ENCODE measurements at places on chromosomes 12 and 14.

GRCh38 chr14:104596451-104596918, 8.1 kb downstream of the TMEM179 start:
- no peak for DNase-seq

DNA sequence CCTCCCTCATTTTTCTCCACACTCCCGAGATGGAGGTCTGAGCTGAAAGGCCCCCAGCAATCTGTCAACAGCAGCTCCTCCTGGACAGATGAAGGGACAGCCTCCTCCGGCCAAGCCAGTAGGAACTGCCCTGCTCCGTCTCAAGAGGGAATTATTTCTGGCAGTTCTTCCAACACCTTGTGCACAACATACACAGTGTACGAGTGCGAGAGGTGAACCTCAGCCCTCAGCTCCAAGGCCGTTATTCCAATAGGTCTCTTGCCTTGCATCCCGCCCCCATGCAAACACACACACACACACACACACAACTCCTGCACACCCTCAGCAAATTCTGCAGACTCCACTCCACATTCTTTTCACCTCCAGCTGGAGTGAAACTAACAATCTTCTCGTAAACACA, 181.7 kb upstream of the FAR2 start:
- no peak for DNase-seq

- DNase-seq: peak; percentile 11
Measured at GRCh38 chr12:8664228-8664913, 1.7 kb upstream of the MFAP5 start.

GRCh38 chr12:57239587-57240065, 10.1 kb downstream of the SHMT2 start:
- no peak for DNase-seq

GRCh38 chr14:92653162-92653651, 95.2 kb downstream of the LGMN start:
- DNase-seq: no peak

DNA sequence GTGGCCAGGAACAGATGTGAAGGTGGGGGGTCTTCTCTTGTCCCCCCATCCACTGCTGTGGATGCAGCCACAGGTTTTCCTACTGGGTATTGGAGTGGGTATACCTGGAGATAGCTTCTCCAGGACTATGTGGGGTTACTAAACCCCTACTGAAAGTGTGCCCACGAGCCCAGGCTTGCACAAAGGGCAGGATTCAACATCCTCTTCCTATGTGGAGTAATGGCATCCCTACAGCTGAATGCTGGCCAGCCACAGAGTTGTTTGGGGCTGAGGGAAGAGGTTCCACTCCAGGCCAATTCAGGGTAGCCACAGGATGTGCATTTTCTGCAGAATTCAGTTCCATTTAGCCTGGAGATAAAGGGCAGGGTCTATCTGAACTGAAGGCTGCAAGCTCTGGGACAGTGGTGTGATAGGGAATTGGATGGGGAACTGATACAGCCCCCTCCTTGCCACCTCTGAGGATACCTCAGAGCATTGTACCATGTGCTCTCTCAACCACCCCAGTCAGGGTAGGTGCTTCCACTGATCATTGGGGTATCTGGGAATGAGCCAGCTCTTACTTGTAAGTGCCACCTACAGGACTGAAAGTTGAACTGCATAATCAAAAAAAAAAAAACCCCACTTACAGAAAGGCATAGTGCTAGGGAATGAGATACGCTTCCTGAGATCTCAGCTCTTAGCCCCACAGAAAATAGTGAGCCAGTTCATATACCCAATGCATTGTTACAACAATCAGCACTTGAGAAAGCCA, 187.1 kb downstream of the KITLG start:
- no peak for DNase-seq

- DNase-seq: no peak
Measured at GRCh38 chr12:19665121-19665900, 226.0 kb downstream of the AEBP2 start.

- DNase-seq: no peak
Measured at GRCh38 chr12:98121963-98122362, 393.4 kb upstream of the TMPO start.

DNA sequence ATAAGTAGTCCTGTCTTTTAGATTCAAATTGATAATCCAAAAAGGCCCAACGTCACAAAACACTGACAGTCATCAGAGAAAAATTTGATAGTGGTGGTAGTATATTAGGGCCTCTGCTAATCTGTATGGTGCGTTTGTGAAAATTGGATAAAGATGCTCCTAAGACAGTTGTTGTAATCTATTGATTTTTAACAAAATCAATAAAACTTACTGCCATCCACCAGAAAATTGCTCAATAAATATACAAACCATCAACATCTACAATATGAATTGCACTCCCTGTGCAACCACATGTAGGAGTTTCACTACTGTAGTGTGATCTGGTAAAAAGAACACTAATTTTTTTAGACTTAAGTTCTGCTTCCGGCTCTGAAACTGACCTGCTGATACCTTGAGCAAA, 336.8 kb downstream of the FUT8 start:
- no peak for DNase-seq

- no peak for DNase-seq
Measured at GRCh38 chr14:104966981-104967385, 11.2 kb downstream of the AHNAK2 start.

DNA sequence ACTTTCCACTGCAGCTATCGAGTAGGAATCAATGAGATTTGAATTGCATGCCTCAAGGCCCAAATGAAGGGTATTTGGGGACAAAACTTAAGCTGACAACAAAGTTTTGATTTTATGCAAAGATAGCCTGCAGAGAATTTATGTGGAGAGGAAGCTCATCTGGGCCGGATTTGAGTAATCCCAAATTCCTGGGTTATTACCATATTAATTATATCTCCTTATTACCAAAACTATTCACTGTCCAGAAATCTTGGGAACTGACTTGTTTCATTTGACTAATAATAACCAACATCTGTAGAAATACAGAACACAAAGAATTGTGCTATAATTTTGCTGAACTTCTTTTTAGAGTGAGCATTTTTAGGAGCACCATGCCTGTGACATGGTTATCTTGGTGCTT, 70.4 kb downstream of the KITLG start:
- DNase-seq: no peak

GRCh38 chr12:92739113-92739512, 36.3 kb downstream of the PLEKHG7 start:
- no peak for DNase-seq

DNA sequence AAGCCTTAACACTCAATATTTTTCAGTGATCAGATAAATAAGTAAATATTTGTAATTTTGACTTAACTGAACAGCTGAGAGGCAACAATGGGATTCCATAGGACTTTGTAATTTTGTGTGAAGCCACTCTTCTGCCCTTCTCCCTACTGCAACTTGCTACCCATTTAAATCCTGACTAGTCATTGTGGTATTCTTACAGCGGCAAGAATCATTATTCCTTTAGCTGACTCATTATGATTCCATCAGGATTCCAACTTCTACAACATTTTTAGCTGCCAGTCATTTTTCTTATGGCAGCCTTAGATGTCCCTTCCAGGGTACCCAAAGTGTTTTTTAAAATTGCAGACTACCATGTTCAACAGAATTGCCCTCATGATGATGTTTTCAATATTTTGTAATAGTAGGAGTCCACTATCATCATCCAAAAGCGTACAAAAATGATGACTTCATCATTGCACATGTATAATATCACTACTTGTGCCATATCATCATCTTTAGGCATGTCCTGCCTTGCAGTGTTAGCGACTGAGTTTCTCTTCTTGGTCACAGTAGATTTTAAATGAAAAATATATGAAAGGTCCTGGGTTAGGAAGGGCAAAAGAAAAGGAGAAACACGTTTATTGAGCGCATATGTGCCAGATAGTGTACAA, 5.1 kb upstream of the MAGOHB start:
- DNase-seq: no peak

- DNase-seq: peak; percentile 90
Measured at GRCh38 chr12:53052419-53053217, 2.8 kb downstream of the TNS2 start.

GRCh38 chr12:84779169-84779568, 133.4 kb downstream of the SLC6A15 start:
- no peak for DNase-seq

DNA sequence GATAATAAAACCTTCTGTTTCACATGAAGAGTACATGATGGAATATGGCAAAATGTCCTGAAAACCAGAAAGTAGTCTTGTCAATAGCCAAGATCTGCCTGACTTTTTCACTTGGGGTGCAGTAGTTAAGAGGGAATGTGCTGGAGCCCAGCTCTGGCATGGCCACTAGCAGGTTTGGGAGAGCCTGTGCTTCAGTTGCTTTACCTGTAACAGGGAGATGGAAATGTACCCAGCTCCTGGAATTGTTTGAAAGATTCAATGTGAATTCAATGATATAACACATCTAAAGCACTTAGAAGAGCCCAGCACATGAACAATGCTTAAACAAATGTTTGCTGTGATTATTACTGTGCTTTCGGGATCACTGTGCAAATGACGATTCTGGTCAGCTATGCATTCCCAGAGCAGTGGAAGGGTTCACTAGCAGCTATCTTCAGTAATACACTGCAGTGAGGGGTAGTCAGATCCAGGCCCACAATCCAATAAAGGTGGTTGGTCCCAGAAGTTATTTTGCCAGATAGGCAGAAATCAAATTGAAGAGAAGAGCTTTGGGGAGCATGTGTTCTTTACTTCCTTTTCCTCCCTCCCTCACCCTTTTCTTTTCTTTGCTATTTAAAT, 224.9 kb downstream of the APAF1 start:
- DNase-seq: no peak

DNA sequence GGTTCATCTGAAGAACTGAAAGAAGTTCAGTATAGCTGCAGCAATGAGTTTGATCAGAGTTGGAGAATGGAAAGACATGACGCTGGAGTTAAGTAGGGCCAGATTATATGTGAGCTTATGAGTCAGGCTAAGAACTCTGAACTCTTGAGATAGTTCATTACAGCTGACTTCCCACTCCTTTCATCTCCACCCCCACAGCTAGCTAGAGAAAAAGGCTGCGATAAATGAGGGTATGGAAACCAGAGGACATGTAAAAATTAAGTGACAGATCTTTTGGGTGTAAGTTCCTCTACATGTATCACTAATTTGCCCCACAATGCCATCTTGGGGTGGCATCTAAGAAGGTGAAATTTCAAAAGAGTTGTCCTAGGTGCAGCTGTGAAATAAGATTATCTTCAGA, 28.6 kb downstream of the PYM1 start:
- no peak for DNase-seq

DNA sequence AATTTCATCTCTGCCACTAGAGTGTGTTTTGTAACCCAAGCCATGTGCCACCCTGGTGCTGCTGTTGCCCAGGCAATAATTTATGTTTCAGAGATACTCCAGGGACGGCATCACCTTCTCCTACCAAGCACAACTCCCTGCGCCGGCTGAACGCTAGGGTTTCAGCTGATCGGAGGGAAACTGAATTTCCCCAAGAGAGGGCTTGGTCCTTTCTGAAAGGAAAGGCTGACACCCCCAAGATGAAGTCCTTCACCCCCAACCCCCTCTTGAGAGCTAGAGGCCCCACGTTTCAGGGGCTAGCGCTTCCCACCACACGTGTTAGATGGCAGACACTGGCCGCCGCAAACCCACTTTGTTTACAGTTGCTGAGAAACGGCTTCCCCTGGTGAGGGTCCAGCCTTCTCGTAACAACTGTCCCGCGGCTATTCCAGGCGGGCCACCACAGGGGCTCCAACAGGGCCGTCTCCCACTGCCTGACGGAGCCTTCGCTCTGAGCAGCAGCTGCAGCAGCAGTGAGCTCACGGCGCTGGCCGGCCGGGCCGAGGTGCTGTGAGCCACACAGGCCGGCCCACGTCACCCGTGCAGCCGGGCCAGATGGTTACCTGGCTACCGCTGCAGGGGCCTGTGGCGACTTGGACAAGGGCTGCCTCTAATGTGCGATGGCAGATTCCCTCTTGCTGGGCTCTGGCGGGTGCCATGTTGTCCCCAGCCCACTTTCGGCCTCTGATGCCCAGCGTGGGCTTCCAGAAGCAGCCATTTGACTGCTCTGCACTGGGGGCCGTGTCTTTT, 66.4 kb downstream of the TESC start:
- no peak for DNase-seq

DNA sequence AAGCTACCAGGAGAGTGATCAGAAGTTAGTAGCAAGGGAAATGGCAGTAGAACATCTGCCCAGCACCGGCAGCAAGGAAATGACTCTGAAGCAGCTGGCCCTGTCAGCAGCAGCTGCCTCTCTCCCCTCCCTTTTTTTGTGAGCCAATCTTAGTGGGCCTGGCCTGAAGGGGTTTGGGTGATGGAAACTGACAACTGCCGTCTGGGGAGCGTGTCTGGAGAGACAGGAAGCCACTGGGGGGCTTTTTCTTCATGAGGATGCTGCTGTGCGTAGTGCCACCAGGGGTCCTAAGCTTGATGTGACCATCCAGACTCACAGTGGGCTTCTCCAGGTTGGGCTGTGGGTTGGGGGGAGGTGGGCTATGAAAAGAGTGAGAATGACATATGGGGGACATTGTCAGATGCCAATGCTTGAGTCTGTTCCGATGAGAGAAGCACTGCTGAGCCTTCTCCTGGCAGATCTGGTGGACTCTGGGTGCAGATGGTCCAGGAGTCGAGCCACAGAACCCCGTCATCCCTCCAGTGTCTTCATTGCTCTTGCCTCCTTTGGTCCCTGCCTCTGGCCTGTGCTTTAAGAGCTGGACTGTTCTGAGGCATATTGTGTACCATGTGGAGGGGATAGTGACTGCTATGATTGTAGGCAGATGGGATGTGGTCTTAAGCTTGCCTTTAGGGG, 87.6 kb upstream of the HIF1A start:
- no peak for DNase-seq

GRCh38 chr12:121678716-121679300, 9.4 kb upstream of the MORN3 start:
- no peak for DNase-seq

GRCh38 chr12:116160231-116160630, 117.3 kb downstream of the MED13L start:
- no peak for DNase-seq

GRCh38 chr12:120688527-120689071, 1.6 kb downstream of the MLEC start:
- peak; percentile 56 for DNase-seq

GRCh38 chr14:70317969-70318634, 41.4 kb downstream of the COX16 start:
- DNase-seq: peak; percentile 29

- peak; percentile 34 for DNase-seq
Measured at GRCh38 chr14:91115986-91116770, 2.3 kb downstream of the DGLUCY start.

- DNase-seq: no peak
Measured at GRCh38 chr12:78386871-78387270, 477.7 kb upstream of the SYT1 start.

DNA sequence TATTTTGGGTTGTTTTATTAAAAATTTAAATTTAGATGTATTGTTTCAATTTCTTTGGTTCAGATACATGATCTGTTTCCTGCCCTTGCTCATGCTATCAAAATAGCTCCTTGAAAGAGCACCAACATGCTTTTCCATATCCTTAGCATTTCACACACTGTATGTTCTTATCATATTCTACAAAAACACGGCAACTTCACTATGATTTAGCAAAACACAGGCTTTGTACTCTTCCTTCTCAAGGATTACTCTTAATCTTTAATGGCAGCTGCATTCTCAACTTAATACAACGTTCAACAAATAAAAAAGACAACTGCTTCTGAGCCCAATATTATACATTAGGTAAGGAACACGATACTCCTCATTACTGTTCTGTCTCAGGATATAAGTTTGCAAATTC, 2.9 kb upstream of the GLRX5 start:
- no peak for DNase-seq

GRCh38 chr14:64997108-64997794, 10.6 kb downstream of the FNTB start:
- no peak for DNase-seq
